Mucosa of gallbladder (tissue), 1 donor: ENCODE measurements at places on chromosomes 4 and X.

GRCh38 chr4:6217716-6218381, 17.5 kb upstream of the JAKMIP1 start:
- DNase-seq: no peak

DNA sequence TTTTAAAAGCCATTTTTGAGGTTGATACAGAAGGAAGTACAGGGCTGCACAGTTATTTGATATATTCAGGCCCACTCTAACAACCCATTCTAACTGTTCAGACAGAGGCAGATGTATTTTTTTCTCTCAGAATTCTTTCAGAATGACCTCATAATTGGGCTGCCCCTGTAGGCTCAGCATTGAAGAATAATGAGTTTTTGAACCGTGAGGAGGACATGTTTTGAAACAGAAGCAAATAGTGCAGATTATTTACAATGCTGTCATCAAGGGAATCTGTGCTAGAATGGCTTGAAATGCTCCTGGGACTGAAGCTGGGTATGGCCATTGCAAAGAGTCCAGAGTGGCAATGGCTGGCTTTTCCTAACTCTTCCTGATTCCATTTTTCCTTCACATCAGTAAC, 158.1 kb downstream of the SOX3 start:
- no peak for DNase-seq

- no peak for DNase-seq
These were observed 151.0 kb downstream of the C4orf33 start for GRCh38 chr4:129246910-129247461.

GRCh38 chr4:81589262-81589661, 117.6 kb upstream of the RASGEF1B start:
- DNase-seq: no peak

- DNase-seq: no peak
These were observed 60.4 kb upstream of the CRMP1 start for GRCh38 chr4:5952975-5953951.

DNA sequence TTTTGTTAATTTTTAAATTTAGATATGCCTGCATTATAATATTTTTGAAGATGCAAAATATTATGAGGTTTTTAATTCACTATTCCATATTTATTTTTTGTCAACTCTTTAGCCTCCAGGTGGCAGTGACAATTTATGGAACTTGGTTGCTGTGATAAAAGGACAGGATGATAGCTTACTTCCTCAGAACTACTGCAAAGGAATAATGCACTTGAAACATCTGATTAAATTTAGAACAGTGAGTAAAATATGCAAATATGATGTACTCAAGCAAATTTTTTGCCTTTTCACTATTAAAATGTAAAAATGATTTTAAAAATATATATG, 45.1 kb downstream of the SPATA4 start:
- DNase-seq: no peak

DNA sequence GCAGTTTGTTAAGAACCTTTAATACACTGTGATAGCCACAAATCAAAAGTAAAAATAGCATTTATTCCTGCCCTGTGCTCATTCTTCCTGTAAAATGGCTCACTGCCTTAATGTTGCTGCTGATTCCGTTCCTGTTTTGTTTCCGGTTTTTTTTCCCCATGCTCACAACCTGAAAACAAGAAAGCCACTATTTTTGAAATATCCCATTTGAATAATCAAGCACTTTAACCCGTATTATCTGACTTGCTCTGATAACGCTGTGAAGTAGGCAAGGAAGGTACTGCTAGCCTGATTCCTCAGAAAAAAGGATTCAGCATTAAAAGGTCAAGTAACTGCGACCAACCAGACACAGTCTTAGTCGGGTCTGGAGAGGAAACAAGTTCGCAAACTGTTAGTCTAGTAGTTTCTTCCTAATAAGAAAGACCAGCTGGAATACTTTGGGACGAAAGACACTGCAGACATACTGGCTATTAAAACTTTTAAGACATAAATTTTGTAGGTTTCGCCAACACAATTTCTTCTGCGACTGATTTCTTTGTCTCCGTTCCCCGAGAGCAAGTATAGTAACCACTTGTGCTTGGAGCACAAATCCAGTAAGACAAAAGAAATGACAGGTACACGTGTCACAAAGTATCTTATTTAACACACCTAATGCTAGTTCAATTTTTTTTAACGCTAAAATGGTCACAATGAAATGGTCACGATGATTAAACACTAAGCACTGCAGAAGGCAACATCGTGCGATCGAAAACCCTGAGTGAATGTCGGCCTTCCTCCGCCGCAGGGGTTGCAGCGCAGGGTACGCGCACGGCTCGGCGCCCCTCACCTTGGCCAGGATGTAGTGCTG, 802 bp downstream of the COX18 start:
- DNase-seq: no peak

GRCh38 chr4:90580326-90580725, 453.1 kb downstream of the CCSER1 start:
- DNase-seq: no peak

DNA sequence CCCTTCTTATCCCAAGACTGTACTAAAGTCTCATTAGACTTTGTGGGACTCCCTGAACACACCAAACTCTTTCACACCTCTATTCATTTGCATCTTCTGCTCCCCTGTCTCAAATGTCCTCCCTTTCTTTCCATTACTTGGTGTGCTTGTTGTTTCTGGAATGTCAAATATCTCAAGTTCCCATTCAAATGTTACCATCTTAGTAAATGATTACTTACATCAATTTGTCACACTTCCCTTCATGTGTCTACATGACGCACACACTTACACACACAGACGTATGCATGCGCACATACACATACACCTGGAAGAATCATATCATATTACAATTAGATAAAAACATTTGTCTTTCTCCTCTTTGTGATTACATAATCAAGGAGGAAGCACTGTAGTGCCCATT, 210.8 kb upstream of the TEX13C start:
- no peak for DNase-seq

- DNase-seq: no peak
These were observed 130.9 kb downstream of the CBR4 start for GRCh38 chr4:168879188-168879587.

DNA sequence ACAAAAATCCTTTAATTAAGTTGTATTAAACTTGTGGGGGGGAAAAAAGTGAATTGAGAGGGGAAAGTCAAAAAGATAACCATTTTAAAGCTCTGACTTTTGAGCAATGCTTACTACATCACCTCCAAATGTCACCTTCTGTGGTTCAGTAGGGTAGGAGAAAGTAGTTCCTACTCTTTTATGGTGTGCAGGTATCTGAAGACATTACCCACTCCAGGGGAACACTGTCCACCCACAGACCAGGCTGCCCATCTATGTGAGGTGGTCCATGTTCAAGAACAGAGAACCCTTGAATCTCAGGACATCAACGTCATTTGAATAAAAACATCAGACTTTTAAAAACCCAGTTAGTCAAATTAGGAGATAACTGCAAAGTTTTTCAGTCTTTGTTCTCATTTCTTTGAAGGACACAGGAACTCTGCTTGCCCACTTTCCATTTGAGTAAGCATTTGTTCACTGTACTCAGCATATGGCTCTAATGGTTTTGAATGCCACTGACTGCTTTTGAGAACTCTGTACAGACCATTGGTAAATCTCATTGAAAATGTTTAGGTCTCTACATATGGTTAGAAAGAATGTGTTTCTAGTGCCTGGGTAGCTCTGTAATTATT, 18.4 kb downstream of the NMU start:
- DNase-seq: no peak

DNA sequence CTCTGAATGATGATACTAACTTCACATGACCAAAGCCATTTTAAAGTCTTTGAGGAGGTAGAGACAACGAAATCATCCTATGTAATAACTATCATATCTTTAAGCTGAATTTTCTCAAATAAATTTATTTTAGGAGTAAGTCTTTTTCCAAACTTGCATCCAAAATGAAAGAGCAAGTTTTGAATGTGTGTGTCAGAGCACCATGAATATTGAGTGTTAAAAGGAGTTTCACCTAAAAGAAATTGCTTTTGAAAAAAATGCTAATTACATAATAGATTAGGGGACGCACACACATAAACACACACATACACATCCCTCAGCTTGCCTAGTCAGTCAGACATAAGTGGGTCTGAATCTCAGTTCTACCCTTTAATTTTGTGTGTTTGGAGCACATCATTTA, 1.9 kb downstream of the ANK2 start:
- no peak for DNase-seq

GRCh38 chr4:86452422-86452891, 92.6 kb upstream of the MAPK10 start:
- no peak for DNase-seq
